ENCODE measurements at places on chromosomes 4 and X.

DNA sequence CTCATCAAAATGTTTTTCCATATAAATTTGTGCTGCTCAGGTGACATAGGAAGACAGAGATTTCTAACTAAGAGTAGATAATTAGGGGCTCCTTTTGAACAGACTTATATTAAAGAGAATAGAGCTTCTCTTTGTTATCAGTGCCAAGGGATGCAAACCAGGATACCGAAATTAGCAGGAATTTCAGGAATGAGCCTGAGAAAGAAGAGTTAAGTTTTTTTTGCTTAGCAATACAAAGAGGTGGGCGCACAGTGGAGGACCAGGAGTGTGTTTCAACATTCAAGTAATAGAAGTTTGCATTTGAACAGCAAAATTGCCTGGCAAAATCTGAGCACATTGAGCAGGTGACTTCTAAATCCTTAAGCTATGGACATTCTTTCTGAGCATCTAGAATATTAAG lies 541.3 kb downstream of the GBA3 start:
- DNase-seq = no peak

GRCh38 chrX:23845351-23845817 lies 62.4 kb downstream of the APOO start:
- DNase-seq = no peak

GRCh38 chrX:119156241-119156640 lies 28.6 kb upstream of the KIAA1210 start:
- no peak for DNase-seq

DNA sequence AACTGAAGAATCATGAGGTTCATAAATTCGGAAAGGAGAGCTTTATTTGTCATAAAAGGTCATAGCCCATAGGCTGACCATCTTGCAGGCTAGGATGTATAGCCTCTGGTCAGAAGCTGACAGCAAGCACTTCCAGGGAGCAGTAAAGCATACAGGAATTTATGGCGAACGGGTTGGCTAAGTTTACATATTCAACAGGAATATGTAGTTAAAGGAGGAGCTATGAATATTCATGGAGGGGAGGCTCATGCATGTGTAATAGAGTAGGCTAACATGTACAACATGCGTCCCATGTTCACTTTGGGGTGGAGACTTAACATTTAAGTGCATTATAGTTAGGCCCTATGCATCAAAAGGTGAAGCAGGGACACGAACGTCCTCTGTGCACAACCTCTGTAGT lies 1425.7 kb upstream of the TENM3 start:
- DNase-seq = no peak

GRCh38 chr4:45741897-45742296 lies 382.0 kb downstream of the GABRG1 start:
- DNase-seq = no peak

GRCh38 chrX:39327255-39327654 lies 526.0 kb downstream of the MID1IP1 start:
- no peak for DNase-seq

GRCh38 chrX:17792826-17793225 lies 55.5 kb downstream of the SCML1 start:
- DNase-seq = no peak

GRCh38 chrX:112085149-112085548 lies 2.6 kb upstream of the TRPC5 start:
- DNase-seq = no peak
